Activated T-cell treated with anti-CD3 and anti-CD28 coated beads, Interleukin-2, amount 50 U/mL, for 72 hours (primary cell): ENCODE measurements at places on chromosomes 12 and 14. TPM values are rescaled to one million over a fixed set of nuclear protein-coding genes. Genes with fewer than 3 reads are reported as not detected.

Gene P3H3
- 2.2 TPM for total RNA-seq

Gene ESRRB
- 0.30 TPM for total RNA-seq

Gene CMKLR1
- total RNA-seq = not detected

Gene INHBE
- total RNA-seq = 4.8 TPM

Gene SLC6A13
- 2.6 TPM for total RNA-seq

Gene CD163L1
- not detected for total RNA-seq

Gene AQP6
- not detected for total RNA-seq

Gene PPP1R13B
- 15.4 TPM for total RNA-seq

Gene SMCO2
- 0.55 TPM for total RNA-seq

Gene ARID2
- 29.6 TPM for total RNA-seq
